Right hindlimb (tissue), 1 donor: ENCODE measurements at places on chromosomes 6 and 20.

- DNase-seq = no peak
Measured at GRCh38 chr6:78243519-78243918, 590.7 kb downstream of the MEI4 start.

GRCh38 chr6:26366504-26366903 is 1.5 kb downstream of the BTN3A2 start:
- DNase-seq = peak; percentile 28

DNA sequence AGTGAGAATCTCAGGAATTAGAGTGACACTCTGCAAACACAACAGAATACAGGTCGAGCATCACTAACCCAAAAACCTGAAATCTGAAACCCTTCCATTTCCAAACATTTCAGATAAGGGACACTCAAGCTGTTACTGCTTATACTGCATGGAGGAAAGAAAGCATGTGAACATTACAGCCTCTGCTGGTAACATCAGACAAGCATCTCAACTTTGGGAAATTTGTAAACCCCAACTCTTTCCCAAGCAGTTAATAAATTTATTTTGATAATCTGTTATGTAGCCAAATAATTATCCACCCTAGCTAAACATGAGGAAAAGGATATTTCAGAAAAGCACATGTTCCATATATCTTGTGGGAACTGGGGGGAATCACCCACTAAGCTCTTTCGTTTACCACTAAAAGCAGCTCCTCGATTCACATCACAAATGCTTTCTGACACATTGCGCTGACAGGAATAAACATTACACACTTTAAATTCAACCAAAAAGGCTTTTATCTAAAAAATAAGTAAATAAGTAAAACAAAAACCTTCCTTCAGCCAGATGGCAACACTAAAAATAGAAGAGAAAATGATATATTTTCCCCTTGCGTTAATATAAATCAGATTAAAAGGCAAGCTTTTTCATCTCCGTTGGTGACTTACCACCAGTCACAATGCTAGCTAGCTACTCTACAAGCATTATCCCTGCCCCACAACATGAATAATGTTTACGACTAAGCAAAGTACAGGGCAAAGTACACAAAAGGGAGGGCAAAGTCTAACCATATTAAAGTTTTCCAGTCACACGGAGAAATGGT is 120.8 kb downstream of the MAP7 start:
- no peak for DNase-seq

GRCh38 chr6:3648724-3649123 is 102.8 kb downstream of the PXDC1 start:
- DNase-seq = no peak

- no peak for DNase-seq
Measured at GRCh38 chr20:55514531-55514930, 490.8 kb downstream of the CBLN4 start.

DNA sequence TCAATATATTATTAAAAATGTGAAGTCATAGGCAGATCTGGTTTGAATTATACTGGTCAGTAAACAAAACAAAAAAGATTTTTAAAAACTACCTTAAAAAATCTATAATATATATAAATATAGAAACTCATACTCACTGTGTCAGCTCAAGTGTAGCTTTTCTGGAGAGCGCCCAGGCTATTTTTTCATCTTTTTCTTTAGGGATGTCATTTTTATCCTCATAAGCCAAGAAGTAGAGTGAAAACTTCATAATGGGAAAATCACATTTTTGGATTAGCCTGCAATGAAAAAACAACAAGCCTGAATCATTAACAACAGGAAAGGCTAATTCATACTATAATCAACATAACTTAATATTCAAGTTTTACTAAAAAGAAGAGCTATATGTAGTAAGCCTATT is 18.7 kb downstream of the GLO1 start:
- DNase-seq = no peak

DNA sequence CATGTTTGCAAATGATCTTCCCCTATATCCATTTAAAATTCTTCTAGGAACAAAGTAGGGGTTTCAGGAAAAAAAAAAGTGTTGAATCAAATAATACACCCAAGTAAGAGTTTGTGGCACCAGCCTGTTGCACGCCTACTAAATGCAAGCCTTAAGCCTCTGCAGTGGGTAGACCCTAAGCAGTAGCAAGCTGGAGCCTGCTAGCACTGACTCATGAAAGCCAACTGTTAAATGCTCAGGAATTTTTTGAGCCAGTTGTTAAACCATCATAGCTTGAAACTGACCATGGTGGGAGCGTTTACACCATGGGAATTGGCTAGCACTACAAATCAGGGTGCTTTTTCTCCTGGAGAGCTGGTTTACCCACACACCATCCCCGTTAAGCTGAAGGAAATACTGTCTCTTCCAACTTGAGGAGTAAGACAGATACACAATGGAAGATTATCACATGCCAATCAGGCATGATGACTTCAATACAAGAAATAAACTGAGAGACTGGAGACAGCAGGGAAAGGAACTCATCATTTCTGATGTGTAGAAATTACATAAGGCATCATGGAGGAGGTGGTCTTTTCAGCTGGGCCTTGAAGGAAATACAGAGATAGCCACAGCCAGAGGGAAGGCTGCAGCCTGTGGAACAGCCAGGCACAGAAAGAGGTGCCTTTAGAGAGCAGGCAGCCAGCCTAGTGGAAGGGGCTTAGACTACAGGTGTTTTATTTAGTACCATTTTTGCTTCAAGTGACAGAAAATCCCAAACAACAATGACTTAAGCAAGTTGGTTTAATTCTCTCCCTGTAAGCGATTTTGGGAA is 110.8 kb downstream of the SNX5 start:
- no peak for DNase-seq

- no peak for DNase-seq
Measured at GRCh38 chr6:159184559-159184958, 15.4 kb downstream of the FNDC1 start.

- no peak for DNase-seq
Measured at GRCh38 chr6:101550451-101550850, 156.9 kb downstream of the GRIK2 start.

DNA sequence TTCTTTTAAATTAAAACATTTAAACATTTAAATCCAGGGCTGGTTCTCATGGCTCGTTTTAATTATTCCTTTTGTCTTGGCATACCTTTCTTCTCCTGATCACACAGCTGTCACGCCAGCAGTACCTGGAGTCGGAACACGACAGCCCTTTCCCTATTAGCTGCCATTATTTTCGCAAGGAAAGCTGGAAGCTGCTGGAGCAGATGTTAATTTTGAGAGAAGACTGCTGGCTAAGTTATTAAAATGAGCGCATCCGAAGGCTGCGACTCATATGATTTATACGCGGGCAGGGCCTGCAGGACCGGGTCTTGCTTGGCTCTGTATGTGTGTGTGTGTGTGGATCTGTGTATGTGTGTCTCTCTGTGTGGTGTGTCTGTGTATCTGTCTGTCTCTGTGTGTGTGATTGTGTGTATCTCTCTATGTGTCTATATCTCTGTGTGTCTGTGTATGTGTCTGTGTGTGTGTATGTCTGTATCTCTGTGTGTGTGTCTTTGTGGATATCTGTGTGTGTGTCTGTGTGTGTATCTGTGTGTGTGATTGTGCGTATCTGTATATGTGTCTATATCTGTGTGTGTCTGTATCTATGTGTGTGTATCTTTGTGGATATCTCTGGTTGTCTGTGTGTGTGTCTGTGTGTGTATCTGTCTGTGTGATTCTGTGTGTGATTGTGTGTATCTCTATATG is 191.5 kb downstream of the CDH4 start:
- no peak for DNase-seq

- no peak for DNase-seq
Measured at GRCh38 chr6:121157906-121158305, 176.4 kb downstream of the TBC1D32 start.

GRCh38 chr6:101662111-101662897 is 268.8 kb downstream of the GRIK2 start:
- DNase-seq = no peak

DNA sequence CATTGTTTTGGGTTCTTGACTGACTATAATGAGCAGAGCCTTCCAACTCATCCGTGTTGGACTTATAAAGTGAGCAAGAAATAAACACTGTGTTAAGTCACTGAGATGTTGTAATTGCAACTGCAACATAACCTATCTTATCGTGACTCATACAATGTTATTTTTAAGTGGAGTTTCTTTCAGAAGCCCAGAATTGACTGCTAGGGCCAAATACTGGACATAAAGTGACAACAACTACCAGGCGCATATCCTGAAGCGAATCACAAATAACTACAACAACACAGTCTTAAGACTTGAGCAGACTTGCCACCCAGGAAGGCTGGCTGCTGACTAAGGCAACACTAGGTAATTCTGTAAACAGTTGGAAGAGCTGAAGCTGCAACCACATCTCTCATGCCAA is 326.6 kb downstream of the COL12A1 start:
- DNase-seq = no peak

GRCh38 chr6:31736021-31736767 is at the start of gene CLIC1:
Gene CLIC1 (minus strand): TSS chr6:31736530. CDS start chr6:31736300, 230 bp downstream.
- peak; percentile 92 for DNase-seq

GRCh38 chr20:52534616-52535015 is 343.0 kb upstream of the ZFP64 start:
- no peak for DNase-seq

- DNase-seq = peak; percentile 69
Measured at GRCh38 chr20:51417250-51418136, 125.0 kb downstream of the NFATC2 start.

DNA sequence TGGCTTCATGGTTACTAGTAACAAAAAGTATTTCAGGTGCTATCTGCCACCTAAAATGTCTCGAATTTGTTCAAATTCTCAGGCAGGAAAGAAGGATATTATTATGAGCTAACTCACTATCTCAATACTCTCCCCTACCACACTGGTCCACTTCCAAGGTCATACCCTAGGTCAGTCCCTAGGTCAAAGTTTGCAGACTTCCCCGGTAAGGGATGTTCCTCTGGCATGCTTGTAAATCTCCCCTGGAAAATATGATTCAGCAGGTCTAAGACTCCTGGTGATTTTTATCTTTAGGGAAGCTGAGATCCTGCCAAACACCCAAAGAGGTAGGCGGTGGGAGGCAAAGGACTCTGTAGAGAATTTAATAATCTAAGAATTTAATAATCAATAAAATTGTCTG is 6.7 kb downstream of the AHCY start:
- DNase-seq = no peak

- peak; percentile 83 for DNase-seq
Measured at GRCh38 chr6:157148391-157149323, 174.7 kb downstream of the TMEM242 start.
